Naive thymus-derived CD4-positive, alpha-beta T cell (primary cell): ENCODE measurements at places on chromosomes 16 and 17. TPM values are rescaled to one million over a fixed set of nuclear protein-coding genes. Genes with fewer than 3 reads are reported as not detected.

HS3ST2 gene
- polyA plus RNA-seq = not detected

GRCh38 chr17:55709984-55710383, 12.7 kb downstream of the TMEM100 start:
- no peak for DNase-seq

DNA sequence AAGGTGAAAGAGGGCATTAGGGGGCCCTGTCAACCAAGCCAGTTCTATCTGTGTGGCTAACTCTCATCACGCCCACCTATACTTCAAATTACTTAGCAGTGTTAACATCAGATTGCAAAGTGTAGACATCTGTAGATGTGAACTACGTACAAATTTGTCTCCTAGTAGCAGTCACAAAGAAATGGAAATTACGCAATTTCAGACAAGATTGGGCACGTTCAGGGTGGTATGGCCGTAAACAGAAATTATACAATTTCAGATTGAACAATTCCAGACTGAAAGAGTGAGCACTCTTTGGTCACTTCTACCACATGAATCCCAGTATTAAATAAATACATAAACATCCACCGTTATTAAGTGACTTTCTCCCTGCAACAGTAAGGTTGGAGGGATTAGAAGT, 592.7 kb upstream of the PSMD7 start:
- no peak for DNase-seq

GRCh38 chr16:68800257-68800875, 43.0 kb upstream of the TANGO6 start:
- DNase-seq = peak; percentile 7

DNA sequence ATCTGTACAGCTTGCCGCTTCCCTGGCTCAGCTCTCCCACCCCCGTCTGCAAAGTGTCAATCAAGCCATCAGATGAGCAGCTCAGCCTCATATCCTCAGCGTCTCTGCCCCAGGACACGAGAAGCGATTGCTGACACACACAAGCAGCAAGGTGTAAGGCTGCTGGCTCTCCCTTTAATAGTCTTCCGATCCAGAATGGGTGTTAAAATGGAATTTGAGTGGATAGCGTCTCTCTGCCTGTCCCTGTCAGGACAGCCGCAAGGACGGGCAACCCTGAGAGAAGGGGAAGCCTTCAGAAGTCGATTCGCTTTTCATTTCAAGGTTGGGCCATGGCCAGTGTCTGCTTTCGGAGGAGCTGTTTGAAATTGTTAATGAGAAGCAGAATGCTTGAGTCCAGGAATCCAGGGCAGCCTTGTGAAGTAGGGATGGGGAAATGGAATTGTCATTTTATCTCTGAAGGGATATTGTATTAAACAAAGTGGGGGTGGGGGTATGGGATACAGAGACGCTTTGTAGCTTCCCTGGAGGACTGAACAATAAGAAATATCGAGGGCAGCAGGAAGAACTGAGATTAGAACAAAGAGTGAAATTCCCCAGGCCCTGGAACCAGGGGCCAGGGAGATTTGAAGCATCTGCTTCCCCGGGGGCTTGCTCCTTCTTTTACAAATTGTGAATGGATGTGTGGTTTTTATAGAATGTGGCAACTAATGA, 4.7 kb upstream of the PIPOX start:
- DNase-seq = no peak
